ENCODE measurements at places on chromosomes 5 and 9.

GRCh38 chr9:136138566-136138965 lies 19.9 kb upstream of the TMEM250 start:
- no peak for DNase-seq

- DNase-seq: peak; percentile 50
Measured at GRCh38 chr5:32710550-32711361, at the start of gene NPR3. TSS of gene NPR3 (plus strand) at chr5:32711321. CDS start at chr5:32711777, 456 bp downstream.

- no peak for DNase-seq
Measured at GRCh38 chr5:81679885-81680284, 71.0 kb downstream of the SSBP2 start.

GRCh38 chr9:71383308-71383940 lies 262.0 kb upstream of the TRPM3 start:
- DNase-seq: no peak
